Caco-2 (cell line): ENCODE measurements at places on chromosomes 5 and 9. TPM values are rescaled to one million over a fixed set of nuclear protein-coding genes. Genes with fewer than 3 reads are reported as not detected.

Gene SLC6A19
- total RNA-seq, result 0.29 and 0.32 TPM in 2 replicates

Gene TJP2
- 35.8 and 36.7 TPM in 2 replicates for total RNA-seq

Gene FAM221B
- total RNA-seq, result not detected in 2 replicates

Gene QRFP
- not detected in 2 replicates for total RNA-seq

Gene PTPRD
- 55.9 and 70.1 TPM in 2 replicates for total RNA-seq

Gene ADGRD2
- total RNA-seq, result not detected in 2 replicates

Gene LMAN2
- total RNA-seq, result 240 and 241 TPM in 2 replicates
